ENCODE measurements at places on chromosomes 2 and 18.
A peak's percentile ranks its signal among the peaks of the same experiment; 100 is the strongest.

DNA sequence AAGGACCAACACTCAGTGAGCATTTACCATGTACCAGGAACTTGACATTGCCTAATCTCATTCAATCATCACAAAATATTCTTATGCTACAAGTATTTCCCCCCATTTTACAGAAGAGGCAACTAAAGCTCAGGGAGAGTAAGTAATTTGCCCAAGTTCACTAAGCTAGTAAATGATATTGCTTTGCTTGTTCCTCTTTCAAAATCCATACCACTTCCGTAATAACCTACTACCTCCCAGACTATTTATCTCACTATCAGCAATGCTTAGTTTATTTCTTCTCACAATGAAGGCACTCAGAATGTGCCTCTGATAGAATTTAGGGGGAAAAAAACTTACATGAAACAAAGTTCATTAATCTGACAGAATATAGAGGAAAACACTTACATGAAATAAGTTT, 1070.9 kb upstream of the FANCL start:
- no peak overlapping the region for H3K27ac ChIP-seq
- no peaks in the 10 kb centered on the region for H3K27me3 ChIP-seq
- peaks cover 6% of the 10 kb centered on the region for H3K4me1 ChIP-seq
- no peak for DNase-seq

DNA sequence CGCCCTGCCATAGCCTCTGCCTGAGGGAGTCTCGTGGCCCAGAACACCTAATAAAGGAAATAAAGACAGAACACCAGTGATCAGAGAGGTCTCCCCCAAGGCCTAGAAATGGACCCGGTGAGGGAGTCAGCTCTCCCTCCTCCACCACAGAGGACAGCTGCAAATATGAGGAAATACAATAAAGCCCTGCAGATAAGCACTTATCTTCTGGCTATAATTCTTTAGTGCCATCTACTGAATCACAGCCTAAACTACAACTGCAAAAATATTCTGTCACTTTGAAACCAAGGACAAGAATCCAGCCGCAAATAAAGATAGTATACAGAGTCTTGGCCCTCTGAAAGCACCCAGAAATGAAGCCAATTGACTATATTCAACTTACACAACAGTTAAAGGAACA, 42.4 kb upstream of the TACR1 start:
- no peak for DNase-seq
- H3K36me3 ChIP-seq, result peaks cover 4% of the 10 kb centered on the region
- no peak overlapping the region for H3K4me3 ChIP-seq
- peaks cover 4% of the 10 kb centered on the region for H3K4me1 ChIP-seq
- H3K27ac ChIP-seq, result no peak overlapping the region
- H3K27me3 ChIP-seq, result peaks cover 3% of the 10 kb centered on the region

- no peaks in the 10 kb centered on the region for H3K36me3 ChIP-seq
- H3K27me3 ChIP-seq, result peaks cover 12% of the 10 kb centered on the region
- DNase-seq, result no peak
- no peak overlapping the region for H3K27ac ChIP-seq
- H3K4me1 ChIP-seq, result no peaks in the 10 kb centered on the region
These were observed 301.5 kb upstream of the MGAT5 start for GRCh38 chr2:133952420-133952819.

DNA sequence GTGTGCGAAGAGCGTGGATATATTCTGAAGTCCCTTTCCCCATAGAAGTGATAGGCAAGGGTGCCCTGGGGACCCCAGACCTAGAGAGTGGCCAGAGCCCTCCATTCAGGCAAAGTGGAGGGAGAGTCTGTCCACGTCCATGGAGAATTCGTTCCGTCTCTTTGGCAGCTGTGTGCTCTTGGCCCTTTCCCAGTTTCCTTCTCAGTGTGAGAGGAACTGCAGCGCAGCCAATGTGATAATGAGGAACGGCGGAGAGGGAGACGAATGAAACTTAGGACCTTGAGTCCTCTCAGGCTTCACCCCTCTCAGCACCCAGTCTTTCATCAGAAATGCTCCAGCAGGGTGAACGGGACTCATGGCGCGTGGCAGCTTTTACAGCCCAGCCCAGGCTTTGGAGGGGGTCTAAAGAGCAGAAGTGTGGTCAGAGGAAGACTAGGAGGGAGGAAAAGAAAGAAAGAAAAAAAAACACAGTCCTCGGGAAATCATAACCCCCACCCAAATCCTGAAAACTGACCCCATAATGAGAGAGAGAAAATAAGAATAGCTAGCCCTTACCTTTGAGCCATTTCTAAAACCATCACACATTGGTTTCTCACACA, 95.0 kb upstream of the RIOK3 start:
- H3K4me3 ChIP-seq, result no peak overlapping the region
- DNase-seq, result no peak
- H3K27me3 ChIP-seq, result no peaks in the 10 kb centered on the region

DNA sequence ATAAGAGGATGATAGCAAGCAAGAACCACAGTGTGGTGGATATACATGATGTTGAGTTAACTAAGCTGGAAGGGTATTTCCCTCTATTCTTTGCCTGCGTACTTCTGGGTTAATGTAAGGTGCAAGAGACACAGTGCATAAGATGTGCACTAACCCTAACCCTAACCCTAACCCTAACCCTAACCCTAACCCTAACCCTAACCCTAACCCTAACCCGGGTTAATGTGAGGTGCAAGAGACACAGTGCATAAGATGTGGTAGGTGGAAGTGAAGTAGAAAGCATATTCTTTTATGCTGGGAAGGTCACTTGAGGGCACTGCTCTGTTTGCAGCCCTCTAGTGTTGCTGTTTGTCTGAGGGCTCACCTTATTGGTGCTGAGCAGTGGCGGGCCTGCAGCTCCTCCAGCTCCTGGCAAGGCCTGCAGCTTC, 181.5 kb upstream of the ITGA4 start:
- H3K36me3 ChIP-seq, result no peaks in the 10 kb centered on the region
- H3K4me3 ChIP-seq, result no peak overlapping the region
- H3K4me1 ChIP-seq, result no peaks in the 10 kb centered on the region
- H3K27ac ChIP-seq, result no peak overlapping the region
- DNase-seq, result no peak

DNA sequence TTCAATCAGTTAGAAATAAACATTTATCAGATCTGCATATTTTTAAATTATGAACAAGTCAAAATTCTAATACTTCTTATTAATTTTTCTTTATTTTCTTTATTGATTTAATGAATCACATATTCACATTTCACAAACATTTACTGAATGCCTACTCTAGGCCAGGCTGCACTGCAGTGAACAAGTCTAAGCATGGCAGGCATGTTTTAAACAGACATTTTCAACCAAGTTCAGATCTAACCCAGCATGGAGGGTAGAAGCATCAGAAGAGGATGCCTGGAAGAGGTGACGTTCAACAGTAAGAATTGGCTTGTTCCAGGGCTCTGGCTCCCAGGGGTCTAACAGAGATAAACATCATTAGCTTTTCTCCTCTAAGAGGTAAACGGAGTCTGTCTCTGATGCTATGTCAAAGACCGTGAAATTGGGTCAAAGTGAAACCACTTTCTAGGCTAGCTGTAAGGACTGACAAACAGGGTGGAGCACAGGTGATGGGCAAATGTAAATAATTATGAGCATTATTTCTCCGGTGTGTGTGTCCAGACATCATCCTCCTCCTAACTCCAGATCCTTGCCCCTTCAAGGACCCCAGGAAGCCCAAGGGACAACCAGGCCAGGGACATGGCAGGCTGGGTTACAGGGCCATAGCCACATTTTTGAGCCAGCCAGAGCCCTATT, 50.6 kb downstream of the UNC50 start:
- DNase-seq, result no peak
- no peaks in the 10 kb centered on the region for H3K27me3 ChIP-seq
- H3K27ac ChIP-seq, result no peak overlapping the region

- peaks cover 16% of the 10 kb centered on the region for H3K27me3 ChIP-seq
- no peak for DNase-seq
- no peak overlapping the region for H3K4me3 ChIP-seq
- H3K27ac ChIP-seq, result no peak overlapping the region
These were observed 318.1 kb downstream of the TRIB2 start for GRCh38 chr2:13034861-13035260.

DNA sequence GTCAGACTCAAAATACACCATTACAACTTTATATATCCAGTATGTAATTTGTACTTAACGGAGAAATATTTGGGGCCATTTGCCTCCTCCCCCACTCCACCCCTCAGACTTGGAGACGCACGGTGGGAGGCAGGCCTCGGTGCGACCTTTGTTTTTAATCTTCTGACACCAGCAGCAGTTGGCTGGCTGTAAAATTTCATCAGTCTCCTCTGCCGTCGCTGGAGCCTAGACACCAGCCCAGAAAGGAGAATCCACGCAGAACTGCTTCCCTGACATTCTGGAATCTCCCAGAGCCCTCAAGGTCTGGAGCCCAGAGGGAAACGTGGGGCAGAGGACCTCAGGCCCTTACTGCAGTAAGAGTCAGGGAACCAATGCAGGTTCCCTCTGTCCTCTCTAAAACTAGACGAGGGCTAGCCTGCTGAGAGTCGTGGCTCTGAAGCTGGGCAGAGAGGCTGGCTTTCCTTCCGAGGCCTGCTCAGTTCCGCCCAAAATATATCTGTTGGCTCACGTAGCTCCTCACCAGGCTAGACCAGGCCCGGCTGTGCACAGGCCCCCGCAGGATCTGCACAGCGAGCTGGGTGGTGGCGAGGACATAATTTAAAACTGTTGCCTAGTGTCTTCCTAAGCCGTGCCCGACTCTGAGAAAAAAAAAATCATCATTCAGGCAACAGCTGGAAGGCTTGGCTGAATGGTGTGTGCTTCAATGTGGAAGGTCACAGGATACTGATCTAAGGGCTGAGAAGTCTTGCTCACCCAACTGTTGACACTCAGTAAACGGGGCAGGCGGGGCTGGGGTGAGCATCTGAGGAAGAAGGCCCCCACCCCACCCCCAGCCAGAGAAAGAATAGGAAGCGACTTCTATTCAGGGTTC, 40.4 kb downstream of the EN1 start:
- H3K4me3 ChIP-seq, result no peak overlapping the region
- H3K4me1 ChIP-seq, result peaks cover 16% of the 10 kb centered on the region
- no peak overlapping the region for H3K27ac ChIP-seq
- peaks cover 18% of the 10 kb centered on the region for H3K27me3 ChIP-seq

- no peak for DNase-seq
- H3K27me3 ChIP-seq, result no peaks in the 10 kb centered on the region
- no peak overlapping the region for H3K27ac ChIP-seq
- H3K4me3 ChIP-seq, result no peak overlapping the region
These were observed 1087.5 kb upstream of the NXPH2 start for GRCh38 chr2:139867601-139868226.

DNA sequence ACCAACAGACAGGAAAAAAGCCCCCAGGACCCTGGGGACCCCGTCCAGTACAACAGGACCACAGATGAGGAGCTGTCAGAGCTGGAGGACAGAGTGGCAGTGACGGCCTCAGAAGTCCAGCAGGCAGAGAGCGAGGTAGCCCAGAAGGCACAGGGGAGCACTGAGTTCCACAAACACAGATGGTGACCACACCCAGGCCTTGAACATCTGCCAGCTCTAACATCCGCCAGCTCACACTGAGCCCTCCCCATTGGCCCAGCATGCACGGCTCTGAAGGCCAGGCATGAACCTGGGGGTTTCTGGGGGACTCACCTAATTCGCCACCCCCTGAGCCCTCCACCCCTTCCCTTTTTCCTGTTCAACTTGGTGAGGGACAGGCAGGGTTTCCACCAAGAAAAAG, 25.6 kb upstream of the PRLH start:
- no peak for DNase-seq
- H3K36me3 ChIP-seq, result peaks cover 3% of the 10 kb centered on the region
- H3K27me3 ChIP-seq, result no peaks in the 10 kb centered on the region
- H3K4me3 ChIP-seq, result no peak overlapping the region
- no peaks in the 10 kb centered on the region for H3K4me1 ChIP-seq

- peaks cover 46% of the 10 kb centered on the region for H3K27me3 ChIP-seq
- H3K4me1 ChIP-seq, result peaks cover 15% of the 10 kb centered on the region
- H3K4me3 ChIP-seq, result no peak overlapping the region
- DNase-seq, result no peak
- no peaks in the 10 kb centered on the region for H3K36me3 ChIP-seq
These were observed 3.6 kb upstream of the DOK6 start for GRCh38 chr18:69397096-69397495.

- peaks cover 2% of the 10 kb centered on the region for H3K36me3 ChIP-seq
- H3K4me1 ChIP-seq, result peaks cover 21% of the 10 kb centered on the region
- H3K27me3 ChIP-seq, result no peaks in the 10 kb centered on the region
- no peak for DNase-seq
- no peak overlapping the region for H3K27ac ChIP-seq
These were observed 43.9 kb downstream of the ACVR2A start for GRCh38 chr2:147888680-147889079.

GRCh38 chr2:102120701-102121159, 21.8 kb upstream of the IL1R1 start:
- peaks cover 8% of the 10 kb centered on the region for H3K4me1 ChIP-seq
- no peak overlapping the region for H3K27ac ChIP-seq
- no peak for DNase-seq
- H3K4me3 ChIP-seq, result no peak overlapping the region

DNA sequence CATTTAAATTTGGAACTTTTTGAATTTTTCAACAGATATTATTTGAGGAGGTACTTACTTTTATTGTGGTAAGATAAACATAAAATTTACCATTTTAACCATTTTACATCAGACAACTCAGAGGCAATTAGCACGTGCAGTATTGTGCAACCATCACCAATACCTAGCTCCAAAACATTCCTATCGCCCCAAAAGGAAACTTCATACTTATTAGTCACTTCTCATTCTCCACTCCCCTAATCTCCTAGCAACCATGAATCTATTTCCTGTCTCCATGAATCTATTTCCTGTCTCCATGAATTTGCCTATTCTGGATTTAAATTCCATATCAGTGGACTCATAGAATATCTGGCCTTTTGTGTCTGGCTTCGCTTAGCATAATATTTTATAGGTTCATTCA, 69.9 kb upstream of the FAM136A start:
- peaks cover 20% of the 10 kb centered on the region for H3K4me1 ChIP-seq
- no peak for DNase-seq
- H3K36me3 ChIP-seq, result no peaks in the 10 kb centered on the region
- no peak overlapping the region for H3K4me3 ChIP-seq
- H3K27me3 ChIP-seq, result peaks cover 4% of the 10 kb centered on the region

GRCh38 chr2:605674-606608, 71.3 kb downstream of the TMEM18 start:
- H3K36me3 ChIP-seq, result no peaks in the 10 kb centered on the region
- H3K4me1 ChIP-seq, result no peaks in the 10 kb centered on the region
- H3K27me3 ChIP-seq, result peaks cover 6% of the 10 kb centered on the region
- H3K27ac ChIP-seq, result no peak overlapping the region

- H3K4me1 ChIP-seq, result peaks cover 4% of the 10 kb centered on the region
- no peaks in the 10 kb centered on the region for H3K36me3 ChIP-seq
- no peak overlapping the region for H3K4me3 ChIP-seq
- H3K27ac ChIP-seq, result no peak overlapping the region
These were observed 159.3 kb downstream of the PTH2R start for GRCh38 chr2:208565690-208566416.

DNA sequence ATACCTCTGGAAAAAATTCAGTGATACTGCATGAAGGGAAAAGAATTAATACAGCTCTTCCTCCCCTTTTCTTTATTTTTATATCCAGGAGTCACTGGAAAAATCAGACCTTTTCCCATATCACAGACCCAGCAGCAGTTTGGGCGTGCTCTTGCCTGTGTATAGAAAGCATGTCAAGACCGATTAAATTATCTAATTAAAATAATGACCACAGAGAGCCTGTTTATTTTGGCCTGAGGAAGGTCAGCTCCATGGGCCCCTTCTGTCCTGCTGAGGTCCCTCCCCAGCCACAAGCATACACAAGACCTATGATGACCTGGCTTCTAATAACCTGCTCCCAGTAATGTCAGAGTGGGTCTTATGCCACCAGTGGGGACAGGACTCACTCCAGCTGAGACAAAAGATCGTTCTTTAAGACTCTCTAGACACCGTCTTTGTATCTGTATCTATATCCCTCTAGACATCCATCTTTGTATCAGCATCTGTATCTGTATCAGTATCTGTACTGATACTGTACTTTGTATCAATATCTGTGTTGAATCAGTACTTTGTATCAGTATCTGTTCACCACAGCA, 147.8 kb downstream of the VAPA start:
- H3K27ac ChIP-seq, result peak overlapping the region; percentile 86
- no peak overlapping the region for H3K4me3 ChIP-seq
- H3K36me3 ChIP-seq, result no peaks in the 10 kb centered on the region

Data from mesothelial cell of epicardium (in vitro differentiated cells).